ENCODE measurements at places on chromosomes 1 and 21.
A peak's percentile ranks its signal among the peaks of the same experiment; 100 is the strongest.

DNA sequence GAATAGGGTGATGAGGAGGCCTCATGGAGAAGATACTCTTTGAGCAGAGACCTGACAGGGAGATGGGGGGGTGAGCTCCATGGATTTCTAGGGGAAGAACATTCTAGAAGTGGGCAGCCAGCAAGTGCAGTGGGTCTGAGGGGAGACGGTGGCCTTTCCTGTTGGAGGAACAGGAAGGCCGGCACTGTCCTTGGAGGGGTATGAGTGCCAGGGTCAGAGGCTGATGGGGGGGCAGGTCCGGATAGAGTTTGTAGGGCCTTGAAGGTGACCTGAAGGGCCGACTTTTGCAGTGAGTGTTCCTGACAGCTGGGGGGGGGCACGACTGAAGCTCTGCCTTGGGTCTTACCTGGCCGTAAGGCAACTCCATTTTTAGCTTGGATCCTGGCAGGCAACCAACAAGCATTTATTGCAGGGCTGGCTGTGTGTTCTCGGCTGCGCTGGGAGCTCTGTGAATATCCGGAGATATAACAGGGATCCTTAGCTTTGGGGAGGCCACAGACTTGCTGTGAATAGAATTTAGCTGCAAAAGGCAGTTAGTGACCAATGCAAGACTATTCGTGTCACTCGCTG is 130.6 kb downstream of the MRPS6 start:
- no peak for DNase-seq

DNA sequence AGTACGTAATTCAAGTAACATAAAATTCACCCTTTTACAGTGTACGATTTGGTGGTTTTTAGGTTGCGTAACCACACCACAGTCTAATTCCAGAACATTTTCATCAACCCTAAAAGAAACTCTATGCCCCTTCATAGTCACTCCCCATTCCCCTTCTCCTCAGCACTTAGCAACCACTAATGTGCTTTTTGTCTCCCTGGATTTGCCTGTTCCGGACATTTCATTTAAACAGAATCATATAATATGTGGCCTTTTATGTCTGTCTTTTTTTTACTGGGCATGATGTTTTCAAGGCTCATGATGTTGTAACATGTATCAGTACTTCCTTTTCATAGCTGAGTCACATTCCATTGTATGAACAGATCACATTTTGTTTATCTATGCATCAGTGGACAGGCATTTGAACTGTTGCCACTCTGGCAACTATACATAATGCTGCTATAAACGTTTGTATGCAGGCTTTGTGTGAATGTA is 20.8 kb downstream of the OBSCN start:
- DNase-seq = no peak

DNA sequence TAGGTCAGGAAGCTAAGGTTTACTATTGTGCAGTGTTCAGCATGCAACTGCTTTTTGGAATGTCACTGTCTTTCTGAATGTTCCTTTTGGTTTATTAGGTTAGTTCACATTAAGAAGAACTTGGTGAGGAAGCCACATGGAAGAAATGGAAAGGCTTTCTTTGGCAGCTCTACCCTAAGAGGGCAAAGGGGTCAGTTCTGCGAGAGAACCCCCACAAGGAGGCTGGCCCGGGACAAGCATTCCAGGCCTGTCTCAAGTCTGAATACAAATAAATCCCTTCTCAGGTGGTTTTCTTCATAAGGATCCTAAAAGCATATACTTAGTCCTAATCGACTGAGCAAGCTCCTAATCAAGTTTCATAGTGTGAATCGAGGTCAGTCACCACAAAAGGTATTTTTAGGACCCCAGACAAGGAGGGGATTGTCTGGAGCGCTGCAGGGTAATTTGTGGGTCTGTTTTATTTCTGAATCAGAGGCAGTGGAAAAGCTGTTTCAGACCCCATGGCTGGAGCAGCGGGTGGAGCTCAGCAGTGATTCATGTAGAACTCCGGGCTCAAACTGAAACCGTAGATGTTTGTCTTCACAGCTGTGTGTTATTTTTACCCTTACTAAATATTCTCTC is 63.3 kb downstream of the ERG start:
- DNase-seq = no peak

GRCh38 chr21:43925096-43925481 is 60.1 kb downstream of the AGPAT3 start:
- DNase-seq = no peak

GRCh38 chr1:19969898-19970660 is 9.3 kb downstream of the PLA2G2A start:
- DNase-seq = no peak

GRCh38 chr1:4674676-4675075 is 20.3 kb downstream of the AJAP1 start:
- no peak for DNase-seq

DNA sequence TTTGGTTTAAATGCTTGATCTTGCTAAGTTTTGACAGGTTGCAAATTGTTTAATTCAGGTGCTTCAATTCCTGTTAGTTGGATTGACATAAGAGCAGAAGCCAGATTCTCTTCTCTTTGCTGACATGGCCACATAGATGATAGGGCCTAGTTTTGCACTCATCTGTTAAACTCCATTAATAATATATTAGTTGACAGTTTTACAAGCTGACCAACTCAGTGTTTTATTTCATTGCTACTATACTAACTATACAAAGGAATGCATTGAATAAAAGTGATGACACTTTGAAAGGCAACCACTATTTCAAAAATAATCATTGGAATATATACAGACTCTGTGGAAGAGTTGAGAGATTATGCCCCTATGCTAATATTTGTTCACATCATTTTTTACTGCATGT is 255.6 kb upstream of the DPYD start:
- DNase-seq = no peak

GRCh38 chr1:203631946-203632345 is 5.3 kb downstream of the ATP2B4 start:
- no peak for DNase-seq

- DNase-seq = no peak
These were observed 143.6 kb upstream of the RAB4A start for GRCh38 chr1:229127301-229127700.

DNA sequence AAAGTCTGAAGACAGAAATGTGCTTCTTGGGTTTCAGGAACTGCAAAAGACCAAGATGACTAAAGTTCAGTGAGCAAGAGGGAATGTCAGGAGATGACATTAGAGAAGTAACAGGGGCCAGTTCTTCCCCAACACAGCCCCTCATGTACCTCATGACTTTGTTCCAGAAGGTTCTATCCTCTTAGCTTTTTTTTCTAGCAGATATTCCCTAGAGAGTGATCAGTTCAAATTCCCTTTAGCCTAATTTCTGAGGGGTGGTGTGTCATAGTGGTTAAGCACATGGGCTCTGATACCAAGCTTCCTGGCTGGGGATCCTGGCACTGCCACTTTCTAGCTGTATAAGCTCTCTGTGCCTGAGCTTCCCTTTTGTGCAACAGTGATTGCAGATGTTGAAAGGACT is 108.0 kb downstream of the LBR start:
- no peak for DNase-seq

DNA sequence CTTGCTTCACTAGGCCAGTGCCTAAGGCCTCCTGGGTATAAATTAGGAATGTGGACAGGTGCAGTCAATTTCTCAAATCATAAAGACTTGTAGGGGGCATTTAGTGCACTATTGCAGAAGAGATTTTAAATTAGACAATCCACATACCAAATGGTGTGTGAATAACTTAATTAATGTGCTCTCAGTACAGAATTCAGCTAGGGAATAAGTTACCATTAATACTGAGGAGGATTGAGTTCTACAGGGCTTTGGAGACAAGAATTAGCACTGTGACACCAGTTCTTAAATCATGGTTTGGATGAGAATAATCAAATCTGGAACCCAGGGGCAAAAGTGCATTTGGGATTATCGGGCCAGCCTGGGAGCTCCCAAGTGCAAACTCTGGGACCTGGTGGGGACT is 1.7 kb downstream of the SYPL2 start:
- no peak for DNase-seq

DNA sequence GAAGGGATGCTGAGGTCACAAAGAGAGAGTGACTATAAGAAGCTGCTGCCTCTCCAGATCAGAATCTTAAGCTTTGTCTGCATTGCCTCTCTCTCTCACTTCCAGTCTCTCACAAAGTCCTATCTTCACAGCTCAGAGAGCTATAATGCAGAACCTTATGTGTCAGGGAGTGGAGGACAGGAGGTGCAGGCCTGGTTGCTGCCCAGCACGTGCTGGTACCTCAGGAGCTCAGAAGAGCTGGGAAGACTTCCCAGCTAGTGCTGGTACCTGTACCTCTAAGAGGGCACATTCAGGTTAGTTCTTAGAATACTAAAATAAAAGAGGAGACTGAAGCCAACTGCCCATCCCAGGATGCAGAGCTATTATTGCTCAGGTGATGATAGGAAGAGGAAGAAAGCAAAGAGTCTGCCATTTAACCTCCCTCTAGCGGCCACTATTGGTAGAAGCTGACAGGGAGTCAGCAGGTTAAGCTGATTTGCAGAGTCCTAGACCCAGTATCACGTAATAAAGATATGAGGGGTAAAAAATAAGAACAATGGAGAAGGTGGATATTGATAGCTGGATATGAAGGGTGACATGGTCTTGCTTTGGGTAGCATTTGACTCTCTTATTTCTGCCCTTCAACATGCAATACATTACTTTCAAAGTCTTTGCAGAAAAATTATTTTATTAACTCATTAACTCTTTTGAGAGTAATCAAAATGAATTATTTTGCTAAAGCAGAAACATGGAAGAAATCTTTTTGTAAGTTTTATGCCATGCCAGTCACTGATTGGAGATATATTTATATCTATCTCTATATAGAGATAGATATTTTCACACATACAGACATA is 138.1 kb upstream of the HMCN1 start:
- peak; percentile 21 for DNase-seq

DNA sequence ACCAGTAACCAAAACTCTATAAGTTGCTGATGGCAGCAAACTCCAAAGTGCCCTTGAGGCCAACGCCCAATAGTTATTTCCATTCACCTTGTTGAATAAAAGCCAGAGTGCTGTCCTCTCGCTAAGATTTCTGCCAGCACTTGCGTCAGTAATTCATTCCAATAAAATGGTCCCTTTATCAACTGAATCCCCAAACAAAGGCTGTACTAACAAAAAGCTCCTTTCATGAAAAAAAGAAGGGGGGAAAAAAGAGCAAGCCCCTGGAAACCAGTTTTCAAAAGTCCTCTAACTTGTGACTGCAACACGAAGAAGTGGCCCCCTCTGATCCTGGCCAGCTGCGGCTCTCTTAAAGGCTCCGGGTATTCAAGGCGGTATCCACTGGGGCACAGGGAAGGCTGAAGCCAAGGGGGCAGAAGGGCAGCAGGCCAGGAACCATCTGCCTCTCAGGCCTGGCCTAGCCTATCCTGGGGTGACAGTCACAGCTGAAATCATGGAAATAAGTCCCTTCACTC is 55.8 kb upstream of the ZNF326 start:
- no peak for DNase-seq

DNA sequence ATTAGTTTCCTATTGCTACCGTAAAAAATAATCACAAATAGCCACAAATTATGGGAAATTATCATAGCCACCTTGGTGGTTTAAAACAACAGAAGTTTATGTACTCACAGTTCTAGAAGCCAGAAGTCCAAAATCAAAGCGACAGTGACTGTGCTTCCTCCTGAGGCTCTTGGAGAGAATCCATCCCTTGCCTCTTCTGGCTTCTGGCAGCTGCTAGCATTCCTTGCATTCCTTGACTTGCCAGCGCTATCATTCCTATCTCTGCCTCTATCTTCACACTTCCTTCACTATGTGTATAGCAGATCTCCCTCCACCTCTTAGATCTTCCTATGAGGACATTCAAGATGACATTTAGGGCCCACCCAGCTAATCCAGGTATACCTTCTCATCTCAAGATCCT is 180.1 kb upstream of the USP25 start:
- no peak for DNase-seq

DNA sequence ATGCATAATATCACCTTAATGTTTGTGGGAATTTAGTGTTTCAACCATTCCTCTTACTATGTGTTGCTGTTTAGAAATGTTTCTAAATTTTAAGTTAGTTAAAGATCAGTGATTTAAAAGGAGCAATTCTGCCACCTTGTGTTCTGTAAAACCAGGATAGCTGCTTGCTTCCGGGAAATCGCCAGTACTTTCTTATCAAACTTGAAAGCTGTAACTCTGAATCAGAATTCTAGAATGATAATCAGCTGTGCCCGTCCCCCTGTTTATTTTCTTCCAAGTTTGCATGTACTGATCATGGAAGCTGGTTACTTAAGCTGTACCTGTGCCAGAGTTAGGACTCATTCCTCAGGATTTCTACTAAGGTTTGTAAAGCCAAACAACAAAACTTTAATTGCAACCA is 656.4 kb downstream of the LTN1 start:
- DNase-seq = no peak

GRCh38 chr1:244835276-244836134 is at the start of gene COX20:
TSS of gene COX20 (plus strand) at chr1:244835658. CDS start at chr1:244835715, 57 bp downstream.
- DNase-seq = peak; percentile 90

- no peak for DNase-seq
These were observed 107.9 kb downstream of the FGGY start for GRCh38 chr1:59404796-59405195.

- no peak for DNase-seq
These were observed 46.2 kb downstream of the MAP3K7CL start for GRCh38 chr21:29176471-29177120.

- no peak for DNase-seq
These were observed 41.0 kb upstream of the RASAL2 start for GRCh38 chr1:178052650-178053461.

GRCh38 chr1:26618561-26618960 is 77.3 kb upstream of the ARID1A start:
- DNase-seq = no peak

DNA sequence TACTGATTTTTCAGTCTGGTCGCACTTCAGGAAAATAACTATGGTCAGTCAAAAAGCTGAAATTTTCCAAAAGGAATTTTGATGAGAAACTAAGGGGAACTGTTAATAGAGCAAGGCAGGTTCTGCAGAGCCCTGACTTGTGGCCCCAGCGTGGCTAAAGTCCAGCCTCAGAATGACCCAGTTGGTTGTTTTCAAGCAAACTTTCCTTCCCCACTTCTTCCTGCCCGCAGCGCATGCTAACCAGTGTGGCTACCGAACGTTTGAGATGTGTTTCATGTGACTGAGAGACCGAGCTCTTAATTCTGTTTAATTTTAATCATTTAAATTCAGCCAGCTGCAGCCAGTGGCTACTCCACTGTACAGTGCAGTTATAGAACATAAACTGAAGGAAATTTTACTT is 6.2 kb upstream of the IL10RB start:
- no peak for DNase-seq

Measured in stimulated activated CD4-positive, alpha-beta T cell treated with anti-CD3 and anti-CD28 coated beads, Interleukin-4, amount 100 ng/mL, for 1 hour (primary cell).